ENCODE measurements at places on chromosomes 2 and 18.

DNA sequence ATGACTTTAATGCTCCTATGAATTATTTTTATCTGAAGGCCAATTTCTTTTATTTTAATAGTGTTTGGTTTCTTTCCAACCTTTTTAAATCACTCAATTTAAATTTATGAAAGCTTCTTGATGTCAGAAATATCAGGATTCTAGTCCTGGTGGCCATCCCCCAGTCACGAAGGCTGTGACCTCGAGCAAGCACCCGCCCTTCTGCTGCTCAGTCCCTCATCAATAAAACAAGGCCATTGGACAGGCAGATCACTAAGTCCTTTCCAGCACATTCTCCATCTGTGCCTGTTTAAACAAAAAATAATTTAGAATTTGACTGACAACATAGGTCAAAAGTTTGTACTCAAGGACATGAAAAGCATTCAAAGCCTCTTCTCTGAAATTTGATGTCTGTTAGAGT lies 483.6 kb upstream of the VRK2 start:
- DNase-seq = no peak

GRCh38 chr18:36398419-36398818 lies 100.9 kb downstream of the FHOD3 start:
- no peak for DNase-seq

DNA sequence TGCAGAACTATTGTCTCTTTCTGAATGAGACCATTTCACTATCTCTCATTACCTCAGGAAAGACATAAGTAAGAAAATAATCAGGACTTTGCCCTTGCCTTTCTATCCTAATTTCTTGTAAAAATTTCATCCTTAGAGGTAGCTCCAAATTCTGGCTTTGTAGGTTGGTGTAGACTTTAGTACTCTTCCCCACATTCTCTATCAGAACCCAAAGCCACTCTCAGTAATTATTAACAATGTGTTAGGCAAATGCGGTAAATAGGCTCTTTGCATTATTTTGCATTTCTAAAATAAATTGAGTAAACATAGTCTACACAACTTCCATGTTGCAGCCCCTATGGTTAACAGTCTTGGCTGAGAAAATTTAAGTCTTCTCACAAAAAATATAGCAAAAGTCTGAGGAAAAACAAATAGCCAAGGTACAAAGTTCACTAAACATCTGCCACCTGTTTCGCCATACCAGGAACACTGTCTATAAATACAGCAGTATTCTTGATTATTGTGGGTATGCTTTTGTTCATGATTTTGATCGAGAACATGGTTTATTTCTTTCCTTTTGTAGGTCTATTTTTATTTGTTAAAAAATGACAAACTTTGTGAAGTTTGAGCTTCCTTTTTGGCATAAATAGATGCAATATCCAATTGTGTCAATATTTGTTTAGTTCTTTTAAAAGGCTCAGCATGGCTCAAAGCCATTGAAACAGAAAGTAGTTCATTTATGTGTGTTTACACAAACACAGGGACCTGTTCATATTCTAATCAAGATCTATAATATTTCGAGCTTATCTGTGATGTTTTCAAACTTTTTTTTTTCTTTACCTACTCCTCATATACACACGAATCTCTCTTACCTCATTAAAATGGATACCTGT lies 1061.5 kb downstream of the CNTNAP5 start:
- DNase-seq = no peak

GRCh38 chr18:44848644-44849335 lies 168.1 kb downstream of the SETBP1 start:
- no peak for DNase-seq

DNA sequence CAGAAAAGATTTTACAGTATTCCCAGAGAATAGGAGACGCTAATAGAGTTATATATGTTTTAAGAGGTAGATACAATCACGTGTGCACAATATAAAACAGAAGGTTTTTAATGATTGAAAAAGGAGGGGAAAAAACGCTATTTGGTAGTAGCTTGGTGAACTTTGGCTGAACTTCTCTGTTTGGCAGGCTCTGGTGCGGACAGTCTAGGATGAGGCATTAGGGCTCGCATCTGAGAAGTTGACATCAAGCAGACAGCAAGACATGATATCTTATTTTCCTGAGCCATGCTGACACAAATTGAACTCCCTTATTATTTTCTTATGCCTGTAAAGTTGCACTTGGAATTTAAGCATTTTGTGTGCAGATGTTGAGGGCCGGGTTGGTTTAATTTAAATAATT lies 176.6 kb downstream of the EN1 start:
- DNase-seq = no peak

GRCh38 chr2:178377046-178377445 lies 73.9 kb downstream of the PRKRA start:
- no peak for DNase-seq

DNA sequence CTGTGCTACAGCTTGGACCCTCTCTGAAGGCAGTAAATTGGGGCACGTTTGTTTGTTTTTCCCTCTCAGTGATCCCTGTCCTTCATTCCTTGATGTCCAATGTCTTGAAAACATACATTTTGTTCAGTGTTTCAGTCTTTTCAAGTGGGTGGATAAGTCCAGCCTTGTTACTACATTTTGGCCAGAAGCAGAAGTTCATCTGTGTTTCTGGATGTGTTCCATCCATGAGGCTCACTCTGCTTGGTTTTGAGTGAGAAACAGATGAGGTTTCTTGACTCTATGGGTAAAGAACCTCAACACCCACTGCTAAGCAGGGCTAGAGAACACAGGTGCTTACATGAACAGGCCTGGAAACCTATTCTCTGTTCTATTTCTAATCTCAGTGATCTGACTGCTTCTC lies 74.5 kb upstream of the RFX8 start:
- DNase-seq = no peak

DNA sequence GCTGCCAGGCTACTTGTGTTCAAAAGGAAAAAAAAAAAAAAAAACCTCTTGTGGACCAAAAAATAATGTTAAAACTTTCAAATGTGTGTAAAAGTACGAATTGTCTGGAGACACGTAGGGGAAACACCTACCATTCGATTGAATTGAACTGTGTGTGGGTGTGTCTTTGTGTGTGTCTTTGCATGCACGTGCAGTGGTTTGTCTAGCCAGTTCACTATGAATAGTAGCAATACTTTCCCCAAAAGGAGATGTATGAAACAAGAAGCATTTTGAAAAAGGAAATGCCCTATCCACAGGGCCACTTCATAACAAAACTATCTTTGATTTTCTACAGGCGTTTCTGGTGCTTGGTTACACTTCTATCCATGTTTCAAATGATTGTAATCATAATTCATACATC lies 186.8 kb downstream of the RPRM start:
- no peak for DNase-seq

- DNase-seq = no peak
Observed at GRCh38 chr2:241799522-241800197, 9.3 kb upstream of the NEU4 start.

DNA sequence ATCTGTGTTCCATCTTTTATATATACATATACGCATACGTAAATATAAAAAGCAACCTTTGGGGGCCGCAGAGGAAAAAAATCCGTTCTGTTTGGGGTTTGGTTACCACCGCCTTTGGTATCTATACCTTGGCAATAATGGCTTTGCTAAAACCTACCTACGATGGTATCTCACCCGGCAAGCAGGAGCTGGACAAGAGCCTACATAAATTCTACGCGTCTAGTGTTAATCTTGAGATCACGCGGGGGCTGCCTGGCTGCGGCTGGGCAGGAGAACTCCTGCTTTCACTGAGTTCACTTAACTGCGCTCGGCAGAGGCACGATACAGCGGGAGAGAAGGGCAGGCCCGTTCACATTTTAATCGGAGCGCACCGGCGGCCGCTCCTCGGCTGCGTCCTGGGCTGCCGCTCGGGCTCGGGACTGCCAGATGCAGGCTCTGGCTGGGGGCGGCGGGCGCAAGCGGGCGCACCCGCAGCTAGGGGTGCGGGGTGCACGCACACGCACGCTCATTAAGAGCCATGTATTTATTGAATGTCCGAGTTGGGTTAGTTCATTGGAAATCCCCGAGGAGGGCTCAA lies 1.7 kb upstream of the POU3F3 start:
- no peak for DNase-seq

- no peak for DNase-seq
Observed at GRCh38 chr2:164617466-164617865, 3.8 kb downstream of the GRB14 start.

- no peak for DNase-seq
Observed at GRCh38 chr18:75005626-75006025, 203.3 kb downstream of the PTGR3 start.

- no peak for DNase-seq
Observed at GRCh38 chr2:130337735-130338325, 4.9 kb upstream of the IMP4 start.
